Right lobe of liver (tissue), 6 donors: ENCODE measurements at places on chromosomes 5 and 9. TPM values are rescaled to one million over a fixed set of nuclear protein-coding genes. Genes with fewer than 3 reads are reported as not detected.

- no peak for DNase-seq
These were observed 474.0 kb upstream of the RGMB start for GRCh38 chr5:98299435-98299834.

Gene ZBTB26
- total RNA-seq: 1.4 TPM

DNA sequence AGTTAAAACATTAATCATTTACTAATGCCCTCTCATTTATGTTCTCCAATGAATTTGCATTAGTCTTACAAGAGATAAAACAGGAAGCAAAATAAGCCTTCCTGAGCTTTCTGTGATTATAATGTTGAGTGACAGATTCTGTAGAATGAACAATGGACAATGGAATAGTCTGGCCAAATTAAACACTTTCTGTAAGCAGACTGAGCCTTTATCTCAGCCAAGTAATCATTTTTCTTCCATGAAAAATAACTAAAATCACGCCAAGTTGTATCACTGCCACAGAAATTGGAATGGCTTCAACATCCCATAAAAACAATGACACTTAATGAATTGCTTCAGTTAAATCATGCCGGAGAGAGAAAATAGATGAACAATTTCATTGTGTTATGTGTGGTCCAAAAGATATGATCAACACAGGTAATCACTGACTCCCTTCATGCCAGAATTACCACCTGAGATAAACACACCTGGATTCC lies 63.0 kb downstream of the TSSK1B start:
- DNase-seq: no peak

DNA sequence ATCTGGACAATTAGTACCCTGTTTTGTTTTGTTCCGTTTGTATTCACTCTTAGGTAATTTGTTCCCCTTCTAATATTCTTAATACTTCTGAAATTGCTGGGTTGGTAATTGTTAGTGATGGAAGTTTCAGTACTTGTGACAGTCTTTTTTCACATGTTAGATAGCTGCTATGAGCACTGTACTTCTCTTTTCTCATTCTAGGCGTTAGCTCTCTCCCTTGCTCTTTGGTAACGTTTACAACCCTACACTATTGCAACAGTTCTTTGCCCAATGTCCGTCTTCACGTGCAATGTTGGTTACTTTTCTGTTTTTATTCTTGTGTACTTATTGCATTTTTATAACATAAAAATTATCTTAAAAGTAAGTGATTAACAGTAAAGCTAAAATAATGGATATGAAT lies 1509.0 kb downstream of the MAT2B start:
- no peak for DNase-seq

Gene ABO
- total RNA-seq: 0.29 TPM

DNA sequence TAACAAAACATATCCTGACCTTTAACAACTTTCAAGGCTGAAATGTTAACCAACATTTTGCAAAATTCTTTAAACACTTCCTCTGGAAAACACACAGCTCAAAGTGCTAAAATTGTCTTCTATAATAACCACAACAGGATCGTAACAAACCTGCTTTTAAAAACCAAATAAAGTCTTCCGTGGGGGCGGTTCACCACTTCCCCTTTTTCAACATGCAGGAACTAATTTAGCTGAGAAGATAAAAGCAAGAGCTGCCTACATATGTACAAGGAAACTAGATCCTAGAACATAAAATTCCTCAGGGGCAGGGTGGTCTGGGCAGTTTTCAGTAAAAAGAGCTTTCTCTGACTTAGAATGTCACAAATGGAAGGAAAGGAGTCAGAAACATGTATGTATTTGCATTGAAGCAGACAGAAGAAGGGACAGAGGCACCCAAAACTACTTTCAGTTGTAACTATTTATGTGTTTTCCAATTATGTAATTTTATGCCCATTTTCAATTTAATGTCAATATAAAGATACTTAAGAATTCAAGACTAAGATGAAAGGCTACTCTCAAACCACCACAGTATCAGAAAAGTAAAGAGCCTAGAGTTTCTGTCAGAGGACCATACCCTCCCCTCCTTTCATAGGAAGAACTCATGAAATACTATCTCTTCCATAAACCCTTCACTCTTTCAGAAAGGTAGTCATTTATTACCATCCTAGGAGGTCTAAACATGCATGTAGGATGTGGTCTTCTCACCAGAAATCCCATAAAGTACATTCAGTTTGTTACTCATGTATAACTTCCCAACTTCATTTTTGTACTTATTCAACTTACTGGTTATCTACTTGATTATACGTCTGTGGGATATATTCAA lies 185.9 kb upstream of the RASA1 start:
- DNase-seq: no peak

Gene FCN2
- total RNA-seq: 116 TPM

Gene IFNA13
- not detected for total RNA-seq

DNA sequence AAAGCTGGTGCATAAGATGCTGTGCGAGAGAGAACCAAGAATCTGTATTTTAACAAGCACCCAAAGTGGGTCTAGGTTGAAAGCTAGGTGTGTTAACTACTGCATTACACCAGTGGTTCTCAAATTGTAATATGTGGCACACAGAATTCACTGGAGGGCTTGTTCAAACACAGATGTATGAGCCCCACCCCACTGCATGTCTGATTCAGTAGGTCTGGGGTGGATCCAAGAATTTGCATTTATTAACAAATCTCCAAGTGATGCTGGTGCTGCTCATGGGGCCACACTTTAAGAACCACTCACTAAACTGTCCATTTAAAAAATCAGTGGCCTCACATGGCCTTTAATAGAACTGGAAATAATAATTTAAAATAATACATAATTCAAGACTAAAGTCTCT lies 40.4 kb downstream of the LPAR1 start:
- no peak for DNase-seq
